ENCODE measurements at places on chromosomes 4 and X.
A peak's percentile ranks its signal among the peaks of the same experiment; 100 is the strongest.

GRCh38 chr4:178086320-178086719 is 644.1 kb upstream of the AGA start:
- H3K4me3 ChIP-seq, result no peak overlapping the region
- no peaks in the 10 kb centered on the region for H3K27me3 ChIP-seq
- no peaks in the 10 kb centered on the region for H3K36me3 ChIP-seq

DNA sequence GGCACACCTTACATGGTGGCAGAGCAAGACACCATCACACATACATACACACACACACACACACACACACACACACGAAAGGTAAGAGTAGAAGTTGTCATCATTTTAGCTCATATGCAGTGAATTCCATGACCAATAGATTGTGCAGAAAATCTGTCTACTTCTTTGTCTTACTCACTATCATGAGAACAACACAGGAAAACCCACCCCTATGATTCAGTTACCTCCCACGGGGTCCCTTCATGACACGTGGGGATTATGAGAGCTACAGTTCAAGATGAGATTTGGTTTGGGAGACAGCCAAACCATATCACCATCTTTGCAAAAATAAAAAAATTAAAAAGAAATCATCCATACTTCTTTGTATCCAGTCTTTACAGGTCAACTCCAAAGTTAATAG is 221.1 kb downstream of the BMPR1B start:
- H3K36me3 ChIP-seq, result no peaks in the 10 kb centered on the region
- H3K4me1 ChIP-seq, result no peaks in the 10 kb centered on the region
- DNase-seq, result no peak

- H3K27me3 ChIP-seq, result no peaks in the 10 kb centered on the region
- H3K4me1 ChIP-seq, result no peaks in the 10 kb centered on the region
- H3K4me3 ChIP-seq, result no peak overlapping the region
- no peaks in the 10 kb centered on the region for H3K36me3 ChIP-seq
- no peak overlapping the region for H3K27ac ChIP-seq
Observed at GRCh38 chrX:149145845-149146285, 359.2 kb downstream of the IDS start.

DNA sequence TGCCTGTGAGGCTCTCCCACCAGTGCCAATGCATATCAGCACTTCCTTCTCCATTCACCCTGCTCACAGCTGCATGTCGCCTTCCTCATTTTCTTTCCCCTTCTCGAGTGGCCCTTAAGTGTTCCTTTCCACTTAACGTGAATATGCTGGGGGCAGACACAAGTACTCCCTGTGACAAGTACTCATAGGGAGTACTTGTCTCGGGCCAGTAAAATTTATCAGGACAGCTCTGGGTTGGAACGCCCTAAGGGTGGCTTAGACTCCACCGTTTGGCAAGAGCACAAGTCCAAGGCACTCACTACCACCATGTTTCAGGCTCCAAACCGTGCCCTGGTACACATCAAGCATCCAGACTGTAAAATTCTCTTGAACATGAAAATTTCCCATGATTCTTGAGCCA is 3.9 kb upstream of the LDOC1 start:
- no peak for DNase-seq
- no peaks in the 10 kb centered on the region for H3K36me3 ChIP-seq
- H3K4me3 ChIP-seq, result no peak overlapping the region
- no peaks in the 10 kb centered on the region for H3K27me3 ChIP-seq
- H3K4me1 ChIP-seq, result no peaks in the 10 kb centered on the region

DNA sequence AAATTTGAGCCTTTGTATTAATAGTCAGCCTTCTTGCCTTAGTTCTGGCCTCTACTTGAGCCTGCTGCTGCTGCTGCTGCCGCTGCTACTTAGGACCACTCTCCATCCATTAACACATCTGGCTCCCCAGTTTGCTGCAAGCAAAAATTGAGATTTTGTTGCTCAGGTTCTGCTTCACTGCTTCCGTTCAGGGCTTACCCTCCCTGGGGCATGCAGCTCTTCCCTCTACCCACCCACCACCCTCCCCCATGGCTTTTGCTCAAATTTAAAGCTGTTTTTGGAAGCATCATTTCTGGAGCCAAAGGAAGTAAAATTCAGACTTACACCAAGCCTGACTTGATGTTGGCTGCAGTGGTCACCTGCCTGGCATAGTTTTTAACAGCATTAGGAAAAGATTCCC is 28.9 kb upstream of the FRMPD3 start:
- no peaks in the 10 kb centered on the region for H3K4me1 ChIP-seq
- peaks cover 35% of the 10 kb centered on the region for H3K27me3 ChIP-seq
- no peak overlapping the region for H3K27ac ChIP-seq
- H3K4me3 ChIP-seq, result no peak overlapping the region
- H3K36me3 ChIP-seq, result no peaks in the 10 kb centered on the region

DNA sequence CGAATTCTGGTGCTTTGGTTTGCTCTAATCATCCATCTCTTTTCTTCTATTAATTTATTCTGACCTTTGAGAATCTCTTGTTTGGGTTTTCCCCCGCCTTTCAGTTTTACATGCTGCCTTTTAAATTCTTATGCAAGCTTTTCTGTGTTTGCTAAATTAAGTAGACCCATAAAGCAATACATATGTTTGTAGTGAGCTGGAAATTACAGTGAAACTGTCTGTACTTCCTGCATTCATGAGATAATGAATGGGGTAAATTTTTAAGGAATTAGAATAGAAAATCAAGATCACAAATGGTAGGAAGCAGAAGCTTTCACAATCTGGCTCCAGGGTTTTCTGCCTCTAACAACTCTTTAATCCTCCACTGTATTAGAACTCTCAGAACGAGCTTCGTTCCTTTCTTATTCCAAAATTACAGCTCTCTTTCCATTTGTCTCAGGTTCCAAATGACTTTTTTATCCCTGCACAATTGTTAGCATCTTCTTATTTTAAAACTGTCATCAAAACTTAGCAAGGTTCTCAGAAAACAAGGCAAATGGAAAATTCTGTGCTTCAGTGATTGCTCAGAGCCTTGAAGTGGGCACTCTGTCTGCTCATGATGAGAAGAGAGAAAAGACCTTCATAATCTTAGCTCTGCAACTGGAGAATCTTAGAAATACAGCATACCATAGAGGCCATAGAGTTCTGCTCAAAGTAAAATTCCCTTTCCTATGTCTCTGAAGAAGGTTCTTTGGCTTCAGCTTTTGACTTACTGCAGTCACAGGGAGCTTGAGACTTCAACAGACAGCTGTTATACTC is 108.2 kb downstream of the EGF start:
- no peak for DNase-seq
- no peak overlapping the region for H3K4me3 ChIP-seq
- no peaks in the 10 kb centered on the region for H3K36me3 ChIP-seq
- H3K4me1 ChIP-seq, result no peaks in the 10 kb centered on the region
- peaks cover 7% of the 10 kb centered on the region for H3K27me3 ChIP-seq

DNA sequence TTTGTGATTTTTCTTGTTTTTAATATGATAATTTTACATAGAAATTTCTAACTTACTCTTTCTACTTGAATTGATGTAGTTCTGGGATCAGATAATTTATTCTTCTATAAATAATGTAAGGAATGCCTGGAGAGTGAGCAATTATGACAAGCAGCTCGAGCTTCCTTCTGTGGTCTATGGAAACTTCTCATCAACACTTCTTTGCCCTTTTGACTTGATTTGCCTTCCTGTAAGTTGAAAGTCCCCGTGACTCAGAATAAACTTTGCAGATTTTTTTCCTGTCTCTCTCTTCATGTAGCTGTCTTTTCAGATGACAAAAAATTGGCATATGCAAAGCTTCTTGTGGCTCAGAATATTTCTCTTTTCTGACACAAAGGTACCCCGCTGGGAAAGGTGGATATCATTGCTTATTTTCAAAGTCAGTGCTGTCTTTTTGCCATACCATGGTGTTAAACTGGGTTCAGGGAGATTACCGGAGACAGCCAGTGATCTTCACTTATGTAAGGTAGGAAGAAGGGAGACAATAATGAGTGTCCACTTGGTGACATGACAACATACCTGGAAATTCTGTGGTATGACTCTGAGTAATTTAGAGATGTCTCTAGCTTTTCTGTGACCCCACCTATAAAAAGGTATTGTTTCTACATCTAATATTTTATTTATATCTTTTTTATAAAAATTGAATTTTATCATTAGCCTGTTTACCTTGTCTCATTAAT is 278.6 kb upstream of the GNPDA2 start:
- no peaks in the 10 kb centered on the region for H3K27me3 ChIP-seq
- DNase-seq, result no peak
- no peaks in the 10 kb centered on the region for H3K4me1 ChIP-seq
- H3K4me3 ChIP-seq, result no peak overlapping the region
- no peaks in the 10 kb centered on the region for H3K36me3 ChIP-seq

GRCh38 chr4:76898949-76899645 is 1.2 kb upstream of the SOWAHB start:
- no peaks in the 10 kb centered on the region for H3K36me3 ChIP-seq
- H3K27ac ChIP-seq, result no peak overlapping the region
- H3K27me3 ChIP-seq, result peaks cover 35% of the 10 kb centered on the region
- no peak for DNase-seq

- no peaks in the 10 kb centered on the region for H3K4me1 ChIP-seq
- H3K36me3 ChIP-seq, result no peaks in the 10 kb centered on the region
- no peak overlapping the region for H3K4me3 ChIP-seq
- DNase-seq, result no peak
Observed at GRCh38 chrX:47807548-47807947, 29.2 kb upstream of the ZNF81 start.

DNA sequence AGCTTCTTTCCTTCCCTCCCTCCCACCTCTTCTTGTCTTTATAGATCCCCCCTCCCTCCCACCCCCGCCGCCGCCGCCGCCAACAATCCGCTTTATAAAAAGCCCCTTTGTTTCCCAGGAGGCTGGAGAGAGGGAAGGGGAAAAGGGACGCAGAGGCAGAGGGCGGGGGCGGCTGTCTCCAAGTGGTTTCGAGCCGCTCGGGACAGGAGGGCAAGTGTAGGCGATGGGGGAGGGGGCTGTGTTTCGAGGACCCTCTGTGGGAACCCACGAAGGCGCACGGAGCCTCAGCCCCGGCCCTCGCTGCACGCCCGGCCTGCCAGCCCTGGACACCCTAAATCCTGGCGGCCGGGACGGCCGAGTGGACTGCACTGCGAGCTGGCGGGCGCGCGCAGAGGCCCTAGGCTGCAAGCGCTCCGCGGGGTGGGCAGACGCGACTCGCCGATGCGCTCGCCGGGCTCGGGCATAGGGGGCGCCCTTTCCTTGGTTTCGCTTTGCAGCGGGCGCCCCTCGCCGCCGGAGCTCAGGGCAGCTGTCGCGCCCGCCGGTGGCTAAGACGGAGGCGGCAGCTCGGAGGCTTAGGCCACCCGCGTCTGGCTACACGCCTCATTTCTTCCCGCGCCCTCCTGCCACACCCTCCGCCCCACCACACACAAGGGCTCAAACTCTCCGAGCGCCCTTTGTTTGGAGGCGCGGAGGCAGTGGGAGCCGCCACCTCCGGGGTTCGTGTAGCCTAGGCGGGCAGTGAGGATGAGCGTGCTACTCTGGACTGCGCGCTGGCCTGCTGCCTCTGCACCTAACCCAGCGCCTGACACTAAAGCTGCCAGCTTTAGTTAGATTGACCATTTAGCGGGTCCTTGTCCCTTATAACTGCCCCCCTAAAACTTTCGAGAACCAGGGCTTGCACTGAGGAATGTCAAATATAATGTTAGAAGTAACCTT is 2.2 kb downstream of the MAMLD1 start:
- H3K4me3 ChIP-seq, result peak overlapping the region; percentile 63
- DNase-seq, result peak; percentile 67
- peaks cover 4% of the 10 kb centered on the region for H3K4me1 ChIP-seq
- peak overlapping the region; percentile 91 for H3K27ac ChIP-seq
- H3K27me3 ChIP-seq, result no peaks in the 10 kb centered on the region

DNA sequence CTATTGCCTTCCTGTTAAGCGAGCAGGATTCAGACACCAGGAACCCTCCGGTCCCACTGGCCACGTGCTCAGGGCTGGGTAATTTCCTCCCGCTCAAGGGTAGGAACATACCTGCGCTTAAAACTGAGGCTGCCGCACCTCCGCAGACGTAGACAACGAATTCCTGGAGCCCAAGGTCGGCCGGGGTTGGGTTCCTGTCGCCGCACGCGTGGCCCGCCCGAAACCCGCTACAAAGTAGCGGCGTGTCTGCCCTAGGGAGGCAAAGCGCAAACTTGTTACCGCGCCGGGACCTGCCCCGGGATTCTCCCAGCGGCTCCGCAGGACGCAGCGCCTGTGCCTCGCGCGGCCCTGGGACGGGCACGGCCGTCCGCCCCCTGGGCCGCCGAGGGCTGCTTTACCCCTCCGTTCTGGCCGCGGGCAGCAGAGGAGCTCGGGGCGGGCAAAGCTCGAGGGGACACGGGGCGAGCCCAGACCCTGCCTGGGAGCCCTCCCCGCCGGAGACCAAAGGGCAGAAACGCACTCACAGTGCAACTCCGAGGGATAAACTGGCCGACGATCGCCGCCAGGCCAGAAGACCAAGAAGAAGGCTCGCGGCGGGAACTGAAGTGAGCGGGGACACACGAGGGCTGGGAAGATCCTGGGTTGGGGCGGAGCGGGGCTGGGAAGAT is at the start of gene ERVMER34-1:
ERVMER34-1 (minus strand) TSS at position 607 of the 668 bp plus-strand sequence. CDS start 5,905 bp downstream, outside the sequence.
- H3K27me3 ChIP-seq, result no peaks in the 10 kb centered on the region
- H3K27ac ChIP-seq, result peak within 1 kb of the TSS; percentile 13
- no peaks in the 10 kb centered on the region for H3K36me3 ChIP-seq

- no peak for DNase-seq
- no peak overlapping the region for H3K4me3 ChIP-seq
- H3K36me3 ChIP-seq, result no peaks in the 10 kb centered on the region
- H3K27me3 ChIP-seq, result no peaks in the 10 kb centered on the region
- H3K4me1 ChIP-seq, result no peaks in the 10 kb centered on the region
Observed at GRCh38 chrX:119529345-119530276, 35.6 kb downstream of the STEEP1 start.

- H3K36me3 ChIP-seq, result no peaks in the 10 kb centered on the region
- H3K4me1 ChIP-seq, result peaks cover 2% of the 10 kb centered on the region
- H3K4me3 ChIP-seq, result no peak overlapping the region
- no peaks in the 10 kb centered on the region for H3K27me3 ChIP-seq
- H3K27ac ChIP-seq, result no peak overlapping the region
- no peak for DNase-seq
Observed at GRCh38 chrX:63758011-63758410, 27.0 kb downstream of the ARHGEF9 start.

DNA sequence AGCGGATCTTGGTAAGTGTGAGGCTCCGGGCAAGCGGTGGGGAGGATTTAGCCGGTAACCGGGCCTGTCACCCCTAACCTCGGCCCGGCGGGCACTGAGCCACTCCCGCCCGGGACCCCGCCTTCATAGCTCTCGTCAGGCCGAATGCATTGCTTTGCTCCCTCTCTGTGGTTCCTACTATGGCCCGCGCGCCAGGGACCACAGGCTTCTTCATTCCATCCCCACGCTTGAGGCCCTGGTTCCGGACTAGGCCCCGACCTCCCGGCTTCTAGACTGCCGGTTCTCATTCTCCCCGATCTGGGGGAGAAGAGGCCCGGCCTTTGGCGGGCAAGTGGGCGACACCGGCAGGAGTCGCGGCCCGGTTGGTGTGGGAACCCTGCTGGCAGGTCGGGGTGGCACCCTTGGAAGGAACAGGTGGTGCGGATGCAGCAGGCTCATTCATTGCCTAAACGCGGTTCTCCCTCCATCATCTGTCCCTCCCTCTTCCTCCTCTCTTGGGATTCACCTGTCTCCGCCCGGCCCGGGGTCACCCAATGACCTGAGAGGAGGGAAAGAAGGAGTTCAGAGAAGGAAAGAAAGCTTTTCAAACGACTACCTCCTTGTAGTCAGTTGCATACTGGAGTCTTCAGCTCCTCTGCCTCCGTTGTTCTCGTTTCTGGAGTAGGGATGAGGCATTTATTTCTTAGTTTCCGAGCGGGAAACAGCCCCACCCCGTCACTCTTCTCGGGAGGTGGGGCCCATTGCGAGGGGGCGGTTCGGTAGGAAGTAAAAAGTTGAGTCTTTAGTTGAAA is at the start of gene NDUFC1:
NDUFC1 (minus strand) TSS at position 657 of the 791 bp plus-strand sequence. CDS start 6,679 bp downstream, outside the sequence.
- peak within 1 kb of the TSS; percentile 76 for H3K4me3 ChIP-seq
- peaks cover 40% of the 10 kb centered on the region for H3K4me1 ChIP-seq
- H3K27ac ChIP-seq, result peak within 1 kb of the TSS; percentile 98
- no peaks in the 10 kb centered on the region for H3K36me3 ChIP-seq
- peak; percentile 62 for DNase-seq

Data from adrenal gland (tissue), 19 donors.